Glutamatergic neuron (in vitro differentiated cells): ENCODE measurements at places on chromosomes 12 and 14.

DNA sequence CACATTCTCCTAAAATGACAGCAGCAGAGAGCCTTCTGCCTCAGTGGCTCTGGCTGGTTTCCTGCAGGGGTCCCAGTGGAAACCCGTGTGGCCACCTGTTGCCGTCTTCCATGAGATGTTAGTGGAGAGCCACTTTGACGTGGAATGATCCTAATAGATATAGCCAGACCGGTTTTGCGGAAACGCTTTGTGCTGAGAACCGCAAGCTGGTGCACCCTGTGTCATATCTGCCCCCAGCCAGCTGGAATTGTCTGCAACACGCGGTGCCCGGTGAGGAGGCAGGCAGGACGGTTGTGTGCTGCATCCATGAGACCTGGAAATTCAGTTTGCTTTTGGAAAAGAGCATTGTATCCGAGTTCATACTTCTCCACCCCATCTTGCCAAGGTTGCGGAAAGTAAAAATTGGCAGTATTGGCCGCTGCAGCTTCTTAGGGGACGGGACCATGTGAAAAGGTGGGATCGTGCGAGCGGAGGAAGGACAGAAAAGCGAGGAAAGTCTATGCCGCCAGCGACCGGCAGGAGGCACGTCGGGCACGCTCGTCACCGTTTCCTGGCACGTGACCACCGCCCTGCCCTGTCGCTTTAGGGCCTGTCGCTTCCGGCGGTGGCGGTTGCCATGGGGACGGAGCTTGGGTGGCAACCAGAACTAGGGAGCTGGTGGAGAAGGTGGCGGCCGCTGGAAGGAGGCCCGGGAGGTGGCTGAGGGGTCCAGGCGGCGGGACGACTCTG is at the start of gene CFAP251:
TSS of gene CFAP251 (plus strand) at position 643 of the 729 bp plus-strand sequence. CDS start 2,714 bp downstream, outside the sequence.
- peaks cover 21% of the 10 kb centered on the region for H3K4me1 ChIP-seq
- H3K4me3 ChIP-seq, result peak within 1 kb of the TSS; percentile 82
- H3K27me3 ChIP-seq, result peaks cover 11% of the 10 kb centered on the region

DNA sequence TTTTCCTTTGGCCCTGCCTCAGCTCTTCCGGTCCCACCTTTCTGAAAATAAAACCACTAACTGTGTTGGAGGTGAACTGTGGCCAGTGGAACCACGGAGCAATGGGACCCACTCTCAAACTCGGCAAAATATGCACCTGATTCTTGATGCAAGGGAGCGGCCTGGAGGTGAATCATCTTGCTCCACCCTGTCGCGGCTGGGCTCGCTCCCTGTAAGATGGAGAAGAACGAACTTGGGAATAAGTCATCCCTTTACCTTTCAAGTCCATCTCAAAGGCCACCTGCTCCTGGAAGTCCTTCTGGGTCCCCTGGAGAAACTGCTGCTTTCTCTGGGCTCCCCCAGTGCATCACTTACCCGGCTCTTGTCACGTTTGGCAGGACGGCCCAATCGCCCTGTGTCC is 309.9 kb downstream of the BCL11B start:
- peaks cover 2% of the 10 kb centered on the region for H3K27me3 ChIP-seq
- no peak overlapping the region for H3K27ac ChIP-seq
- H3K36me3 ChIP-seq, result peaks cover 4% of the 10 kb centered on the region
- no peak for DNase-seq
- no peak overlapping the region for H3K4me3 ChIP-seq

DNA sequence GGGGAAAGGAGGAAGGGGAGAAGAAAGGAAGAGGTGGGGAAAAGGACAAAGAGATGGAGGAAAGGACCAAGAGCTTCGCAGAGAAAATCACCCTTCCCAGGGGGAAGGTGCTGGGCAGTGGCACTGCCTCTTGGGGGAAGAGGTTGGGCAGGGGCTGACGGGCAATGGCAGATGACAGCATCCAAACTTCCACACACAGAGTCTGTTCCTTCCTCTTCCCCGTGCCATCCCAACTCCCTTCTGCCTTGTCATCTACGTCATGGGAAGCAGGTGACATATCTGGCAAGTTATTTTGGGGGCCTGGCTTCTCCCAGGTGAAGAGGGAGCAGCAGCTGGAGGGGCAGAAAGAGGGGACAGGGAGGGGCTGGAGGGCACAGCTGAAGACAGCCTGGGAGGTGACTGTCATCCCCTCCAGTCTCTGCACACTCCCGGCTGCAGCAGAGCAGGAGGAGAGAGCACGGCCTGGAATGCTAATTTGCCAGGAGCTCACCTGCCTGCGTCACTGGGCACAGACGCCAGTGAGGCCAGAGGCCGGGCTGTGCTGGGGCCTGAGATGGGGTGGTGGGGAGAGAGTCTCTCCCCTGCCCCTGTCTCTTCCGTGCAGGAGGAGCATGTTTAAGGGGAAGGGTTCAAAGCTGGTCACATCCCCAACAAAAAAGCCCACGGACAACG is 43.9 kb upstream of the IQSEC3 start:
- no peak for DNase-seq
- peaks cover 15% of the 10 kb centered on the region for H3K4me1 ChIP-seq
- H3K27ac ChIP-seq, result no peak overlapping the region
- H3K27me3 ChIP-seq, result peaks cover 3% of the 10 kb centered on the region
- H3K4me3 ChIP-seq, result no peak overlapping the region

- no peak overlapping the region for H3K27ac ChIP-seq
- H3K4me1 ChIP-seq, result no peaks in the 10 kb centered on the region
- no peaks in the 10 kb centered on the region for H3K27me3 ChIP-seq
- no peaks in the 10 kb centered on the region for H3K36me3 ChIP-seq
- H3K4me3 ChIP-seq, result no peak overlapping the region
Observed at GRCh38 chr12:10607885-10608458, 5.4 kb downstream of the MAGOHB start.

GRCh38 chr14:101947577-101947903 is 16.8 kb upstream of the DYNC1H1 start:
- no peak for DNase-seq
- peaks cover 18% of the 10 kb centered on the region for H3K27me3 ChIP-seq
- peak overlapping the region; percentile 99 for H3K27ac ChIP-seq
- H3K36me3 ChIP-seq, result no peaks in the 10 kb centered on the region

- DNase-seq, result peak; percentile 64
- H3K27ac ChIP-seq, result peak overlapping the region; percentile 48
- peaks cover 2% of the 10 kb centered on the region for H3K27me3 ChIP-seq
- no peaks in the 10 kb centered on the region for H3K36me3 ChIP-seq
Observed at GRCh38 chr14:24430143-24430681, 458 bp downstream of the KHNYN start.

DNA sequence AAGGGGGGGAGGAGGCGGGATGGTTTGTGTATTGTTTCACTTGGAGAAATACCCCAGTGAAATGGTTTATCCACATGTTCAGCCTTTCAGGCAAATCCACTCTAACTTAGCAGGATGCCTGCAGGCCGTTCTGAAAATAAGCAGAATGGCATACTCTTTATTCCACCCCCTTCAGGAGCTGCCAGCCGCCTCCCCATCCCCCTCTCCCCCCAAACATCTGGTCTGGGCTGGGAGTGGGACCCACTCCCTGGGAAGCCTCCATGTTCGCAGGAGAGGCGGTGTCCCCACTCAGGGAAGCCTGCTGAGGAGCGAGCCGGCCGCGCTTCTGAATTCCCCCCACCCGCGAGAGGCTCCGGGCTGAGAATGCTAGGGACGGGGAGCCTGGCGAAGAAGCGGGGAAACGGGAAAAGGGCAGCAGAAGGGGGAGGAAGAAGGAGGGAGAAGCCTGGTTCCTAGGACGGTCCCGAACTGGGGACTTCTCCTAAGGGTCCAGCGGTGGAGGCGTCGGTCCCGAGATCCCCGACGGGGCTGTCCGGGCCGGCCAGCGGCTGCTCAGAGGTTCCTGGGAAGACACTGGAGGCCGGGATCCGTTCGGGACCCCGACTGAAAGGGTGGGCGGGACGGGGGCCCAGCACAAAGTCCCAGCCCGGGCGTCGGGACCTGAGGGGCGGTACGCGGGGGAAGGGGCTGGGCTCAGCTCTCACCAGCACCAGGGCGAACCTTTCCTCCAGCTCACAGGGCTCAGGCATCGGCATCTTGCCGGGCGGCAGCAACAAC is 666 bp downstream of the FMNL3 start:
- H3K27me3 ChIP-seq, result peaks cover 20% of the 10 kb centered on the region
- H3K36me3 ChIP-seq, result no peaks in the 10 kb centered on the region
- H3K4me1 ChIP-seq, result peaks cover 19% of the 10 kb centered on the region
- peak overlapping the region; percentile 57 for H3K27ac ChIP-seq
- peak; percentile 40 for DNase-seq

DNA sequence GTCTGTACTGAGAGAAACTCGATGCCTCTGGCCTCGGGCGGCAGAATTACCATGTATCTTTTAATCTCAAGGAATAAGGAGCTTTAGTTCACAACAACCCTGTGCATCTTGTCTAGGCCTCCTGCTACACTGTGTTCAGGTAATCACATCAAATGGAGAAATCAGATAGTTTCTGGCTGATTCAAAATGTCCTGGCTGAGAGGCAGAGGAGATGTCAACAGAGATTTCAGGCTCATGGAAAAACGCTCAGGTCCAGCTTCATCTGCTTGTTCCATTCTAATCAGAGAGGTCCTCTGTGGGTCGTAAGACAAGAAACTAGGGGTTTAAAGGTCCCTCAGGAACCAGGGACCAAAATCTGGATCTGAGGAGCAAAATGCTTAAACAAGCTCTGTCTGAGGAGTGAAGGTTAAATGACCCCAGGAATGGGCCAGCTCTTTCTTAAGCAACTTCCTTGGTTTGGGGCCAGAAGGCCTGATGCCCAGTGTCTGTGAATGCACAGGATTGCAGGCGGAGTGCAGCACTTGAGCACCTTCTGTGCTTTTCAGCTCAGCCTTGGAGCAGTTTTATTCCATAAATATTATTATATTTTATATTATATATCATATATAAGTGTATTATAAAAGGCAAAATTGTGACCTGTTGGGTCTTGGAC is 170.2 kb upstream of the PRICKLE1 start:
- DNase-seq, result no peak
- H3K27me3 ChIP-seq, result no peaks in the 10 kb centered on the region
- peaks cover 6% of the 10 kb centered on the region for H3K4me1 ChIP-seq
- H3K4me3 ChIP-seq, result no peak overlapping the region
- H3K27ac ChIP-seq, result no peak overlapping the region

DNA sequence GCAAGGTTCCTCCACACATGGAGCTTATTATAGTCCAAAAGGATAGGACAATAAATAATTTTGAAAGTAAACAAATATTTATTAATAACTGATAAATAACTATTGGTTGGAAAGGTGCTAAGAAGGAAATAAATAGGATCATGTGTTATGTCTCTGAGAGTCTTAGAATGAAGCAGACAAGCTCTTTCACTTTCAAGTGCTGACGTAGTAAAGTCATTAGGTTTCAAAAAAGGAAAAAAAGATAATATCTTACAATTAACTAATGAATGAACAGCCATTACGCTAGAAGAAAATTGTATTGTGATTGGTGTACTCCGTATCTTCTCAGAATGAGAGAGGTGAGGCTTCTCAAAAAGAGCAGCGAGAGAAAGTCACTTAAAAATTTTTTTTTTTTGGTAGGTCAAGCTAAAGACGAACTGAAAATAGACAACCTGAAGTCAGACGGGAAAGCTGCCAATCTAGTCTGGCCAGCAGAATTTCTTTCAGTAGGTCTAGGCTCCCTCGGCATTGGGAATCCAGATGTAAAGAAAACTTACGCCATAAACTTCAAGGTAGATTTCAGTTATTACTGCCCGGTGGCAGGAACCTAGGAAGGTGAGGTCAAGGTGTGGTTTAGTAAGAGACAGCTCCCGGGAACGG is 583 bp upstream of the LEMD3 start:
- peaks cover 11% of the 10 kb centered on the region for H3K4me1 ChIP-seq
- peak overlapping the region; percentile 92 for H3K4me3 ChIP-seq
- no peak for DNase-seq
- H3K27me3 ChIP-seq, result peaks cover 4% of the 10 kb centered on the region
- H3K27ac ChIP-seq, result peak overlapping the region; percentile 97
